ENCODE measurements at places on chromosomes 11 and 22.

- no peak for DNase-seq
Observed at GRCh38 chr11:27350511-27350910, 12.5 kb downstream of the CCDC34 start.

DNA sequence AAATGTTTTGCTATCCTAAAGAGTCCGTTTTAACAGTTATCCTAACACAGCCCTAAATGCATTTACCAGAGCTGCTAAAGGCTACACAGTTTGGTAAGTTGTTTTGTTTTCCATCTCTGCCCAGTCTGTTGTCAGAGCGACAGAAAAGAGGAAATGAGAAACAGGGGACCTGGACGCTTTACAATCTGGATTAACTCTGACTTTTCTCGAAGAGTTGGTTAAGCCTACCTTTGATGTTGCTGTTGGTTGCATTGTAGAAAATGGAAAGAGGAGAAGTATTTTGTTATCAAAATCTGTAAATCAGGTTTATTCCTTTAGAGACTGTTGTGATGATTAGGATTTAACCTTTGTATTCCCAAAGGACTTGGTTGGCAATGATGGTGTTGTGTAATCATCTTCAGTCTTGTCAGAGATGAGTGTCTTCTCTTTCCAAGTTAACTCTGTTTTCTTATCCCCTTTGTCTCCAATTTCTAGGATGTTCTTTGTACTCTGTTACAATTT lies 481 bp downstream of the ANGPTL5 start:
- DNase-seq: no peak

- no peak for DNase-seq
Observed at GRCh38 chr11:54930930-54931329, 224.3 kb downstream of the OR4A5 start.

GRCh38 chr11:115348416-115348815 lies 155.8 kb downstream of the CADM1 start:
- DNase-seq: no peak

- no peak for DNase-seq
Observed at GRCh38 chr11:9077164-9077563, 14.2 kb downstream of the SCUBE2 start.

GRCh38 chr22:47858773-47859306 lies 1096.4 kb downstream of the TBC1D22A start:
- no peak for DNase-seq

- no peak for DNase-seq
Observed at GRCh38 chr11:121070951-121071845, 29.8 kb upstream of the TECTA start.

DNA sequence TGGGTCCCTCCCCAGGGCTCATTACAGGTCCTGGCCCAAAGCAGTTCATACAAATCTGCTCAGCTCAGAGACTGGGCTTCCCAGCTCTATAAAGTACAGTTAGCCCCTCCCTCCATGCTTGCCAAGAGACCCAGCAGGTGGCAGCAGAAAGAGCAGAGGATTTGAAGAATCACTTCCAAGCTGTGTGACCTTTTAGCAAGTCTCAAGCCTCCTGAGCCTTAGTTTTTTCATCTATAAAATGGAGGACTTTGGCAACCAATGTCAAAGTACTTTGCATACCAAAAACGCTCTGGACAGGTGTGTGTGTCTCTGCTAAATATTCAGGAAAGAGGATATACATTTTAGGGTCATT lies 26.6 kb downstream of the RELT start:
- no peak for DNase-seq

GRCh38 chr11:108933630-108934029 lies 268.8 kb downstream of the DDX10 start:
- no peak for DNase-seq

DNA sequence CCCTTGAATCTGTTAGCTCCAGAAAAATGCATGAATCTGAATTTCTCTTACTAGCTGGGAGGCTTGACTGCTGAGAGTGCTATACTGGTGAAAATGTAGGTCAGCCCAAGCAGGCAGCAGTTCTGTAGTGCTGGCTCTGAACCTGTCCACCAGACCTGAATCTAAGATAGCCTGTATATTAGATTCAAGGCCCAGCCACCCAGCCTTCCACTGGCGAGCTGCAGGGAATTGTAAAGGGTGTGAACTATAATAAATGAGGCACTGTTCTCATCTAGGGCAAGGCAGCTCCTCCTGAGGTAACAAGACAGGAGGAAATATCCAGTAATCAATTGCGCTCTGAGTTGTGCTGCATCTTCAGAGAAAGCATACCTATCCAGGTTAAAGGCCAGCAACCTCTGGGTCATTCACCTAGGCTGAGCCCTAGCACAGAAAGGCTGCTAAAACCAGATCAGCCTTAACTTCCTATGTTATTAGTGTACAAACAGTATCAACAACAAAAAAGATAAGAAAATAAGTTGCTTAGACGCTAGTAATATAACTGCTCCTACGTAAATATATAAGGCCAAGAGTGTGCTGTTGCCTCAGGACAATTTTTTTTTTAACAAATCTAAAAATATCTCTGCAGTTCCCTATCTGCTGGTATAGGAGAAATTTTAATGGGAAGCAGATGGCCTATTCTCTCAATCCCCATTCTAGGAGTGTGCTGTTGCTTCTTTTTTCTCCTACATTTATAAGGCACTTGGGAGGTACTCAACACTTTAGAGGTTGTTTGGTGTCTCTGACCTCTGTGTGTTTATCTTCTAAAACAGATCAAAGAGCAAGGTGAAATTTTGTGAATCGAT lies 63.0 kb downstream of the RELT start:
- DNase-seq: no peak

GRCh38 chr22:47175151-47176025 lies 412.9 kb downstream of the TBC1D22A start:
- no peak for DNase-seq

DNA sequence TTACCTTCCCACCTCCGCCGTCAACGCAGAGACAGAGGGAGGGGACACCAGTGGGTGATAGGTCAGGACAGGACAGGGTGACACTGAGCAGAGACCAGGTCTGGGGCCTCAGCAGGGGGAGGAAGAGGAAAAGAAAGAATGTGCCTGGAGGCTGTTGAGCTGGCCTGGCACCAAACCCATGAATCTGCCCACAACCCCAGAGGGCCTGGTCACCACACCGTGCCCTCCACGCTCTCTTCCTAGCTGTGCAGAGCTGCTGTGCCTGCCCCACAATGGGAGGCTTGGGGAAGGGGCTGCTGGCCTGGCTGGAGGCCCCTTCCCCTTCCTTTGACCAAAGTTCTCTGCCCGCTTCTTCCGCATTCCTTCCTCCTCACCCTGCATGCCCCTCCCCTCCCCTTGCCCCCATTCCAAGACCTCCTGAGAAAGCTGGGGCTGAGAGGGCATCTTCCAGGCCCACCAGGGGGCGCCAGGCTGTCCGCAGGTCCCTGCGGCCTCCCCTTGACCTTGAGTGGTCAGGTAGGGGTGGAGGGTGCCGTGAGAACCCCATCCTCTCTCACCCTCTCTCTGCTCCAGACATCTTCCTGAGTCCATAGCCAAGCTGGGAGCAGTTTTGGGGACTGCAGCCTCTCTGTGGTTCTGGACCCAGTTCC lies 11.0 kb upstream of the CACNA1I start:
- no peak for DNase-seq

DNA sequence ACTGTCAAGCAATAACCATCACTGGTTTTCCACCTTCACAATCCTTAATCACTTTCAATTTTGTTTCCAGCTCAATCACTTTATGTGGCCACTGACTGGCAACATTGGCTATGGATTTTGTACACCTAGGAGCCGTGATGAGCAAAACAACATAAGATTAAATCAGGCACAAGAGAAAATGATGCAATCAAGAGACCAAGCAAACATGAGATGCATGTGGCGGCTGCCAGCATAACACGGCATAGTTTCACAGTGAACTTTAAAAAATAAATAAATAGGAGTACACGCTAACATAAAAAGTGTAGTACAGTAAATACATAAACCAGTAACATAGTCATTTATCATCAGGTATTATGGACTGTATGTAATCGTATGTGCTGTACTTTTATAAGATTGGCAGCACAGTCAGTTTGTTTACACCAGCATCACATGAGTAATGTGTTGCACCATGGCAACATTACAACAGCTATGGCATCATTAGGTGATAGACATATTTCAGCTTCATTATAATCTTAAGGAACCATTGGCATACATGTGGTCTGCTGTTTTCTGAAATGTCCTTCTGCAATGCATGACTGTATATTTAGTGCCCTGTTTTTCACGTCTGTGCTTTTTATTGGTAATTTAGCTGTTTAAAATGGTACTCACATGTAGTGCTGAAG lies 83.3 kb upstream of the PRDM11 start:
- DNase-seq: no peak

- no peak for DNase-seq
Observed at GRCh38 chr11:13256216-13256615, 21.4 kb upstream of the BMAL1 start.

DNA sequence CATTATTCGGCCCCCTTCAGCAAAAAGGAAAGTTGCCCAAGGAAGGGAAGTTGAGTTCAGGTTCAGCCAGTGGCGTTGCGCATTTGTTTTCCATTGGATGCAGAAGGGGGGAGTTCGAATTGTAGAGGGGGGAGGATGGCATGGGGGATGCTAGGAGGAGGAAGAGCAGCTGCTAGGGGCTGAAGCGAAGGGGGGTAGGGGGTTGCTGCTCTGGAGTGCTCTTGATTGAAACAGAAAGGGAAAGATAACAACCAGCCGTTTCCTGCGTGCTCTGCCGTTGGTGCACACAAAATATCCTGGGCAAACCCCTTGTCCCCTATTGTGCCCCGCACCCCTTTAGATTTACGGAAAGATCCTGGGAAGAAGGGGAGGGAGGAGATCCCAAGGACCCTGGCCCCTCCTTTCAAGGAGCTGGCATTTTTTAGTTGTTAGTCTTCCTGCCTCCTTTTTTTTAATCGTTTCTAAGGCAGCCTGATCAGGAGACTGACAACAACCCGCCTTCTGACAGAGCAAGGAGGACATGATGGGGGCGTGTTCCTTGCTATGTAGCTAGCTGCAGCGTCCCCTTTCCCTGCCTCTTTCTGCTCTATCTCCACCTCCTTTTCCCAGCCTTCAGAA lies 2.1 kb downstream of the KMT2A start:
- no peak for DNase-seq

- no peak for DNase-seq
Observed at GRCh38 chr22:21009638-21010425, 5.1 kb upstream of the P2RX6 start.

- DNase-seq: peak; percentile 19
Observed at GRCh38 chr11:82867495-82868082, 32.6 kb downstream of the PRCP start.

GRCh38 chr11:27718863-27719545 lies 18.7 kb upstream of the BDNF start:
- no peak for DNase-seq

GRCh38 chr11:45412051-45412471 lies 125.9 kb upstream of the SYT13 start:
- DNase-seq: no peak

GRCh38 chr22:35733036-35733435 lies 15.4 kb downstream of the APOL5 start:
- no peak for DNase-seq

Data from stimulated activated CD8-positive, alpha-beta memory T cell treated with anti-CD3 and anti-CD28 coated beads, Interleukin-7, amount 100 ng/mL, for 4 hours (primary cell).